Dermis lymphatic vessel endothelial cell (primary cell): ENCODE measurements at places on chromosomes 7 and 10. TPM values are rescaled to one million over a fixed set of nuclear protein-coding genes. Genes with fewer than 3 reads are reported as not detected.

SPDYE16 gene
- 0.11 TPM in 1 of 2 replicates, not detected in the other for total RNA-seq

LRRC4 gene
- total RNA-seq: 0.65 and 1.4 TPM in 2 replicates

ACTA2 gene
- total RNA-seq: 3.3 and 5.9 TPM in 2 replicates

SEMA3D gene
- 3.4 and 5.8 TPM in 2 replicates for total RNA-seq

LIPM gene
- total RNA-seq: not detected in 2 replicates

PLAC9 gene
- total RNA-seq: 0.43 and 2.4 TPM in 2 replicates

TAS2R4 gene
- total RNA-seq: 0.33 and 0.86 TPM in 2 replicates

SUGCT gene
- total RNA-seq: 0.65 and 1.5 TPM in 2 replicates

OR13A1 gene
- total RNA-seq: not detected in 2 replicates

EVX1 gene
- total RNA-seq: not detected in 2 replicates

HOXA2 gene
- total RNA-seq: 0.11 and 0.43 TPM in 2 replicates

MSRB2 gene
- 8.3 and 8.8 TPM in 2 replicates for total RNA-seq

KCND2 gene
- total RNA-seq: under 0.01 and 0.09 TPM in 2 replicates

CFAP46 gene
- total RNA-seq: 0.26 and 0.54 TPM in 2 replicates

PTPRE gene
- 154 and 203 TPM in 2 replicates for total RNA-seq

SEMA4G gene
- 0.69 and 0.98 TPM in 2 replicates for total RNA-seq

CTAGE8 gene
- not detected in 2 replicates for total RNA-seq

ARMC3 gene
- total RNA-seq: not detected in 2 replicates

HGF gene
- total RNA-seq: 0.33 and 0.43 TPM in 2 replicates
